A549 treated with DMSO at 1 μM for 4 hours (cell line): ENCODE measurements at places on chromosomes 3 and 15. TPM values are rescaled to one million over a fixed set of nuclear protein-coding genes. Genes with fewer than 3 reads are reported as not detected.

Gene PRTG
- 8.8 to 12.5 TPM (median 10.8 TPM) in 5 replicates for total RNA-seq

Gene LYZL4
- not detected in 5 replicates for total RNA-seq

Gene EPHB1
- total RNA-seq = 0.05 to 0.23 TPM (median 0.11 TPM) in 4 of 5 replicates, not detected in the other

Gene KLF15
- 0.06 to 0.08 TPM (median 0.08 TPM) in 5 replicates for total RNA-seq

Gene FGF7
- 0.05 TPM in 1 of 5 replicates, not detected in the others for total RNA-seq
